Heart right ventricle (tissue), 16 donors: ENCODE measurements at places on chromosomes 3 and 15. TPM values are rescaled to one million over a fixed set of nuclear protein-coding genes. Genes with fewer than 3 reads are reported as not detected.
A peak's percentile ranks its signal among the peaks of the same experiment; 100 is the strongest.

SLCO2A1 gene
- 13.4 TPM for polyA plus RNA-seq

TGM4 gene
- polyA plus RNA-seq = not detected

ASB14 gene
- 2.5 TPM for polyA plus RNA-seq

OCA2 gene
- polyA plus RNA-seq = 0.04 TPM

POTEB3 gene
- not detected for polyA plus RNA-seq

CD276 gene
- polyA plus RNA-seq = 45.1 TPM

SPTBN5 gene
- polyA plus RNA-seq = 8.7 TPM

DNA sequence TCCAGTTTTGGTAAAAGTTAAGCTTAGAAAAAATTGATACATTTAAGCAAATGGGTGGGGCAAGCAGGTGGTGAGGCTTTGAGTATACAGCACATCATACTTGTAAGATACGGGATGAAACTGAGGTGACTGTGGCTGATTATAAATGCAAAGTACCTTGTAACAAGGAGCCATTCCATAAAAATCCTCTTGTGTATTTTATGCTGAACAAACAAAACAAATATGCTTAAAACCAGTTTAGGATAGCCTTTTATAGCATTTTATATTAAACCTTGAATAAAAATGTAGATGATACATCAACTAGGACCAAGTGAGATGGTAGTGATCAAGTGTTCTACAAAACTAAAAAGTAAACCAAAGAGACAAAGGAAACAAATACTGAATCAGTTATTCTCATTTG lies 3.4 kb downstream of the PLSCR1 start:
- no peak overlapping the region for H3K27ac ChIP-seq
- no peaks in the 10 kb centered on the region for H3K27me3 ChIP-seq
- no peaks in the 10 kb centered on the region for H3K4me1 ChIP-seq
- peaks cover 13% of the 10 kb centered on the region for H3K36me3 ChIP-seq

- no peaks in the 10 kb centered on the region for H3K27me3 ChIP-seq
- H3K36me3 ChIP-seq = no peaks in the 10 kb centered on the region
Observed at GRCh38 chr15:35126236-35126635, 41.1 kb upstream of the NANOGP8 start.

GRCh38 chr3:183541738-183542137 lies 13.8 kb downstream of the KLHL6 start:
- H3K36me3 ChIP-seq = no peaks in the 10 kb centered on the region
- H3K27me3 ChIP-seq = no peaks in the 10 kb centered on the region
- H3K27ac ChIP-seq = no peak overlapping the region
- no peak for DNase-seq
- H3K4me3 ChIP-seq = no peak overlapping the region

- DNase-seq = no peak
- H3K27me3 ChIP-seq = no peaks in the 10 kb centered on the region
- no peak overlapping the region for H3K4me3 ChIP-seq
- H3K27ac ChIP-seq = no peak overlapping the region
- no peaks in the 10 kb centered on the region for H3K4me1 ChIP-seq
Observed at GRCh38 chr3:63095-63765, 133.3 kb upstream of the CHL1 start.

- DNase-seq = no peak
- H3K4me3 ChIP-seq = no peak overlapping the region
- no peaks in the 10 kb centered on the region for H3K36me3 ChIP-seq
- H3K27me3 ChIP-seq = no peaks in the 10 kb centered on the region
Observed at GRCh38 chr3:116111765-116112164, 333.5 kb downstream of the LSAMP start.

GRCh38 chr3:17258823-17259436 lies 374.2 kb downstream of the PLCL2 start:
- H3K36me3 ChIP-seq = no peaks in the 10 kb centered on the region
- no peaks in the 10 kb centered on the region for H3K4me1 ChIP-seq
- DNase-seq = no peak
- H3K27ac ChIP-seq = no peak overlapping the region
- H3K4me3 ChIP-seq = no peak overlapping the region

- peaks cover 93% of the 10 kb centered on the region for H3K36me3 ChIP-seq
- no peak for DNase-seq
- no peak overlapping the region for H3K4me3 ChIP-seq
- H3K27ac ChIP-seq = no peak overlapping the region
- H3K4me1 ChIP-seq = peaks cover 22% of the 10 kb centered on the region
Observed at GRCh38 chr3:127799476-127800222, 22.7 kb downstream of the MGLL start.

DNA sequence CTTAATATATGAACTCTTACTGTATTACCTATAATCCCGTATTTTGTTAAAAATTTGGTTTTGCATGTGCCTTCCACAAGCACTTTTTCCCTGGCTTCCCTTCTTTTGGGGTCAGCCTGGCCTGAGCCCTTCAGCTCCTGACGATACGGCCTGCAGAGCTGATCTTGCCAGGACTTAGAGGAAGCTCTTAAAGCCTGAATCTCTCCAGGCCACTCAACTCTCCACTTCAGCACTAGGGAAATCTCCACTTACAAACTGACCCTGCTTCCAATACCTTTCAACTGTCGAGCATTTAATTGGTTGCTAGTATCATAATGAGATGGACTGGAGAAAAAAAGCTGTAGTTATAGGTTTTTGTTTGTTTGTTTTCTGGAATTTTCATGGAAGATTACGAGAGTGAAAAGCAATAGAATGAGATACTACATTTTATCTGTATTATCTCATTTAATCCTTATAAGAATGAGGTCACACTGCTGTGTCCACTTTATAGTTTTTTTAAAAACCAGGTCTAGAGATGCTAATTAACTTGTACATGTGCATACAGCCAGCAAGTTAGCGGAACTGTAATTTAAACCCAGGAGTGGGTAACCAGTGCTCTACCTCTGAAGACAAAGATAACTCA lies 54.8 kb downstream of the ZBTB38 start:
- H3K4me3 ChIP-seq = no peak overlapping the region
- peak overlapping the region; percentile 13 for H3K27ac ChIP-seq
- no peaks in the 10 kb centered on the region for H3K27me3 ChIP-seq
- H3K36me3 ChIP-seq = no peaks in the 10 kb centered on the region
- H3K4me1 ChIP-seq = peaks cover 99% of the 10 kb centered on the region

GRCh38 chr15:39013262-39013661 lies 448.6 kb upstream of the RASGRP1 start:
- no peaks in the 10 kb centered on the region for H3K4me1 ChIP-seq
- no peaks in the 10 kb centered on the region for H3K27me3 ChIP-seq
- H3K4me3 ChIP-seq = no peak overlapping the region
- no peaks in the 10 kb centered on the region for H3K36me3 ChIP-seq

- H3K27ac ChIP-seq = no peak overlapping the region
- no peaks in the 10 kb centered on the region for H3K4me1 ChIP-seq
- DNase-seq = no peak
- no peaks in the 10 kb centered on the region for H3K36me3 ChIP-seq
- no peak overlapping the region for H3K4me3 ChIP-seq
- no peaks in the 10 kb centered on the region for H3K27me3 ChIP-seq
Observed at GRCh38 chr3:100533176-100533575, 40.8 kb downstream of the TMEM45A start.

DNA sequence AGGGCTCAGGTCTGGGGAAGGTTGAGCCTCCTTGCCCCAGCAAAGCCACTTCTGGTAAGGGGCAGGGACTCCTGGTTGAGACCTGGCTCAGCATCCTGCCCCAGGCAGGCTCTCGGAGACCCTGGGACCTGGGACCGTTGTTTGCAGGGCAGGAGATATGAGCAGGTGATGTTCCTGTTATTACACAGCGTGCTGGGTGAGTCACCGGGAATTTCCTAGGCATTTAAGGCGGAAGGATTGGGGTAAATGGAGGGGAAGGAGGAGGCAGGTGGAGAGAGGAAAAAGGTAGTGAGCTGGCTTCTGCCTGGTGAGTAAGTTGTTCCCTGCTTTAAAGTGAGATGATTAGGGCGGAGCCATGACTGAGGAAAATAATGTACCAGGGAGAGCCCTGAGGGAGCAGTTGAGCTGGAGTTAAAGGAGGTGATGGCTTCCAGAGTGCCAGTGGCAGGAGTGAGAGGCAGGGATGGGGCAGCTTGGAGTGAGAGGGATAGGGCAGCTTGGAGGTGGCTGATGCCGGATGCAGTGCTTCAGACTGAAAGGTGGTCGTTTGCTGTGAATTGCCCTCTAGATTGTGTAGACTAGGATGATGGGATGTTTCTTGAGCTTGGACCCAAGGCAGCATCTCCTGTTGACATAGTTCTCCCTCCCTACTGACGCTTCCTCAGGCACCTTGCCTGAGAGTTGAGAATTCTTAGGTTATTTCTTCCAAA lies 79.4 kb downstream of the AAGAB start:
- H3K4me3 ChIP-seq = no peak overlapping the region
- H3K36me3 ChIP-seq = peaks cover 58% of the 10 kb centered on the region
- DNase-seq = no peak

DNA sequence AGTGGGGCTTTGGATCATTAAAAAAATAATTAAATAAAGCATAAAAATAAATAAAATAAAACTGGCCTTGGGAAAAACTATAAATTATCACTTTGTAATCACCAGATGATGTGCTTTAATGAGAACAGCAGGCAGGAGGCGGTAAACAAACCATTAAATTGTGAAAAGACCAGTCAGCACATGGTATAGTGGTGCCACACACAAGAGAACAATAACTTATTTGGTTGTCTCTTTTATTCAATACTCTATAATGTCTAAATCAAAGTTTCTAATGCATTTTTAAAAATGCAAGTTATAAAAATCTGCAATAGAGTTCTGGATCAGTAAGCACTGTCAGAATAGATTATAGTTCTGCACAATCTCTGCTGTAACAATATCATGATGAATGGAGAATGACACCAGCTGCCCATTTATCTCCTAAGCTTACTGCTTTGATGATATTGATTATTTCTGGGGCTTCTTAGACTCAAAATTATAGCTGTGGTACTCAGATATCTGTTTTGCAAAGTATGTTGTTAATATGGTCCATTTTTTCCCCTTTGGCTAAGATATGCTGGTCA lies 259.3 kb downstream of the NAALADL2 start:
- H3K36me3 ChIP-seq = no peaks in the 10 kb centered on the region
- H3K4me3 ChIP-seq = no peak overlapping the region
- no peaks in the 10 kb centered on the region for H3K4me1 ChIP-seq
